CD8-positive, alpha-beta memory T cell (primary cell): ENCODE measurements at places on chromosomes 7 and 10.

DNA sequence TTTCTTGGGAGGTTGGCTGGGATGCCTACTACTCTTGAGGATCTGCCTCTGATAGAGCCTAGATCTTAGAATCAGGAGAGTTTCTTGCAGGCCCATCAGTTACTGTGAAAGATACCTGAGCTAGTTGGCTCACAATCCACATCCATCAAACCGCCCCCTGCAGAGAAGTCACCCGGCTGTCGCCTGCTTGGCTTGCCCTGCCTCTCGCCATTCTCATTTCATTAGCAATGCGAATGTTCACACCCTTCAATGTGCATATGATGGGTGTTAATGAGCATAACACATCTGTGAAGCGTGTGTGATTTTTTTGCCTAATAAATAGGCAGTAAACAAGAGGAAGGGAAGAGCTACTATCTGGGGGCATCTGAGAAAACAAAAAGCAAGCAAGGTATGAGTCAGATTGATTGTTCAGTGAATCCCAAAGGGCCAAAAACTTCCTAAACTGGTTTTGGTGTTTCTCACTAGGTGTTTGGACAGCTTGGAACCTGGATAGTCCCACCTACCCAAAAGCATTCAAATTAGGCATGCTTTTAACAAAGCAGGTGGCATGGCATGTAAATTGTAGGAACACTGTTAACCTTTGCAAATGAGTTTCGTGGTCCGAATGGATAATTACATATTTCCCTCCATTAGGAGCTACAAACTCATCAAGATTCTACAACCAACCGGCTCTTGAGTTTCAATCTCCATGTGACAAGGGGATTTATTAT, 272.3 kb upstream of the C7orf33 start:
- H3K4me1 ChIP-seq, result no peaks in the 10 kb centered on the region
- H3K4me3 ChIP-seq, result no peak overlapping the region
- no peak overlapping the region for H3K27ac ChIP-seq
- no peaks in the 10 kb centered on the region for H3K36me3 ChIP-seq

- H3K4me3 ChIP-seq, result no peak overlapping the region
- no peaks in the 10 kb centered on the region for H3K4me1 ChIP-seq
- no peaks in the 10 kb centered on the region for H3K27me3 ChIP-seq
- no peaks in the 10 kb centered on the region for H3K36me3 ChIP-seq
Observed at GRCh38 chr10:37434091-37434490, 308.7 kb downstream of the ANKRD30A start.

- H3K4me1 ChIP-seq, result no peaks in the 10 kb centered on the region
- no peaks in the 10 kb centered on the region for H3K27me3 ChIP-seq
- H3K27ac ChIP-seq, result no peak overlapping the region
- DNase-seq, result no peak
- no peaks in the 10 kb centered on the region for H3K36me3 ChIP-seq
- H3K4me3 ChIP-seq, result no peak overlapping the region
Observed at GRCh38 chr10:17286562-17287550, 58.8 kb downstream of the VIM start.

DNA sequence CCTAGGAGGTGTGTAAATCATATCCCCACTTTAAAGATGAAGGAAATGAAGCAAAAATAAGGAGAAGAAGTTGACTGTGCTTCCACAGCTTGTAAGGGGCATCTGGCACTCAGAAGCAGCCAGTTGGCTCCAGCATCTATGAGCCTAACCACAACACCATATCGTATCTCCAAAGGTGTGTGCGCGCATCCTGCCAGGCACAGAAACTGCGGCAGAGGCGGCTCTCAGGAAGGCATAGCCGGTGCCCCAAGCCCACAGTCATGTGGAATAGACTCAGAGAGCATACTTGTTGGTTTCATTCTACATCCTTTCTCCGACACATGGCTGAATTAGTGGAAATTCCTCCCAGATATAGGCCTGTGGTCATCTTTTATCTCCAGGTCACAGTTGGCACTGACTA, 423.9 kb downstream of the CALN1 start:
- H3K27ac ChIP-seq, result no peak overlapping the region
- DNase-seq, result no peak
- H3K4me1 ChIP-seq, result no peaks in the 10 kb centered on the region
- no peak overlapping the region for H3K4me3 ChIP-seq
- H3K27me3 ChIP-seq, result no peaks in the 10 kb centered on the region

- no peak for DNase-seq
- H3K4me1 ChIP-seq, result no peaks in the 10 kb centered on the region
- no peaks in the 10 kb centered on the region for H3K36me3 ChIP-seq
- no peak overlapping the region for H3K27ac ChIP-seq
Observed at GRCh38 chr7:18771834-18772566, 276.5 kb downstream of the HDAC9 start.

DNA sequence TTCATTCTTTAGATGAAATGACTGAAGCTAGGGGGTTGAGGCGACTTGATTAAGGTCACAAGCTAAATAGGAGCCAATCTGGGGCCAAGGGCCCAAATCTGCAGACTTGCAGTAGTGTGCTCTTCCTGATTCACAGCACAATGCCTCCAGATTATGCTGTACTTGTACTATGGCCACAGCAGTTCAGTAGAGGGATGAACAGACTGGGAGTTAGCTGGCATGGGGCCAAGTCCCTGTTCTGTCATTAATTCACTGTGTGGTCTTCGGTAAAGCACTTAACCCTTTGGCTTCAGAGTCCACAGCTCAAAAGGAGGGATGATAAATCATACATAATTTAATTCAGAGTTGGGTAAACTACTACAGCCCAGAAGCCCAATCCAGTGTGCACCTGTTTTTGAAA, 196.8 kb downstream of the XPNPEP1 start:
- H3K4me1 ChIP-seq, result no peaks in the 10 kb centered on the region
- H3K4me3 ChIP-seq, result no peak overlapping the region
- no peaks in the 10 kb centered on the region for H3K36me3 ChIP-seq
- H3K27me3 ChIP-seq, result no peaks in the 10 kb centered on the region
- H3K27ac ChIP-seq, result no peak overlapping the region
- no peak for DNase-seq
